ENCODE measurements at places on chromosomes 2 and 18.

DNA sequence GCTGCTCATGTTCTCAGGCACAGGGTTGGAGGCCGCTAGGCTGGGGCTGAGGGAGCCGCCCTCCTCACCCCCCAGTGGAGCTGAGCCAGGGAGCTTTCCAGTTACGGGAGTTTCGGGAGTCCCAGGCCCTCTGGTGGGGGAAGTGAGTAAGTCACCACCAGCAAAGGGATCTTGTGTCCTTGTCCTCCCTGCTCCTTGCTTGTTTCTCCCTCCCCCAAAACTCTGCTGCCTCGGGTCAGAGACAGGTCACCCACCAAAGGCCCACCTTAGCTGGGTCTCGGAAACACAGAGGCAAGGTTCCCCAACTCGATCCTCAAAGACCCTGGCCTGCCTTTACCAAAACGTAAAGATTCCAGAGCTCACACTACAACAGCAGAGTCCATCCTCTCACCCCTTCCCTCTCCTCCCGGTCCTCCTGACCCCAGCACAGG, 60.5 kb upstream of the POMC start:
- DNase-seq: peak; percentile 76

GRCh38 chr2:15498554-15498953, 62.6 kb downstream of the NBAS start:
- peak; percentile 67 for DNase-seq

DNA sequence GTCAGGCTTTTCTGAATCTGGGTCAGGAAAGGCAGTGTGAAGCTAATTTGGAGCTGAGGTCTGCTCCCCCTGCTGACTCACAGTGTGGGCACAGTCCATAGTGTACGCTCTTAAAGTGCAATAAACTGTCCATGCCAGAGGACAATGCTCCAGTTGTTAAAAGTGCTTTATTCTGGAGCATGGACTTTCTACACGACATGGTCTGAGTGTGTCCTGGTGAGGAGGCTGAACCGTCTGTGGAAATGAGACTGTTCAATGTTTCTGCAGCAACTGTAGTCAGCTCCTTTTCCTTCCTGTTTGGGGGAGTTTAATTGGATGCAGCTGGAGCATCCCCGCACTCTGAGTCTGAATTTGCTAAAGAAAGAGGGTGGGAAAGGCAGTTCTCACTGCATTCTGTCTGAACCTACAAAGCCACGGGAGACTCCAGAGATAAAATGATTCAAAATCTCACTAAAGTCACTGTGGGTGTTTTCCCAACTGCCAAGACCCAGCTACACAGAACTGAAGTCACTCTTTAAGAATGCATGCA, 110.2 kb upstream of the TRIB2 start:
- DNase-seq: no peak

- DNase-seq: no peak
Measured at GRCh38 chr2:186918495-186918894, 69.5 kb upstream of the ZSWIM2 start.

DNA sequence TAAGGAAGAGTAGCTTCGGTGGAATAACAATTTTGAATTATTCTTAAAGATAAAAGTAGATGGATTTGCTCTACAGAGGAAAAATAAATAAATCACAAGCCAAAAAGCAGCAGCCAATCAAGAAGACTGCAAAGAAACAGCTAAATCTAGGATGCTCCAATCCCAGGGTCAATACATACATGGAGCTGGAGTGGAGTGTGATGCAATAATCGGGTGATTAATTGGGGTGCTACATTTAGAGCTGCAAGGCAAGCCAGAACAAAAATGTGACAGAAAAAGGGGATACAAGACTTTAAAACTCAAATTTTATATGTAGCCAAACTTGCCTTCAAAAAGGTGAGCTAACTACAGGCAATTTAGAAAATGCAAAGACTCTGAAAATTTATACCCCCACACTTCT, 215.8 kb downstream of the TCF4 start:
- DNase-seq: no peak

All from common myeloid progenitor, CD34-positive (primary cell).